ENCODE measurements at places on chromosomes 3 and 15.
A peak's percentile ranks its signal among the peaks of the same experiment; 100 is the strongest.

- no peak for DNase-seq
- H3K27ac ChIP-seq, result no peak overlapping the region
- no peaks in the 10 kb centered on the region for H3K4me1 ChIP-seq
- H3K36me3 ChIP-seq, result peaks cover 2% of the 10 kb centered on the region
- no peak overlapping the region for H3K4me3 ChIP-seq
- no peaks in the 10 kb centered on the region for H3K27me3 ChIP-seq
These were observed 194.6 kb upstream of the SLC2A2 start for GRCh38 chr3:171221104-171221503.

- H3K36me3 ChIP-seq, result no peaks in the 10 kb centered on the region
- H3K27me3 ChIP-seq, result no peaks in the 10 kb centered on the region
- H3K4me1 ChIP-seq, result no peaks in the 10 kb centered on the region
- H3K4me3 ChIP-seq, result no peak overlapping the region
- no peak for DNase-seq
These were observed 57.1 kb upstream of the RPL32 start for GRCh38 chr3:12898290-12898964.

DNA sequence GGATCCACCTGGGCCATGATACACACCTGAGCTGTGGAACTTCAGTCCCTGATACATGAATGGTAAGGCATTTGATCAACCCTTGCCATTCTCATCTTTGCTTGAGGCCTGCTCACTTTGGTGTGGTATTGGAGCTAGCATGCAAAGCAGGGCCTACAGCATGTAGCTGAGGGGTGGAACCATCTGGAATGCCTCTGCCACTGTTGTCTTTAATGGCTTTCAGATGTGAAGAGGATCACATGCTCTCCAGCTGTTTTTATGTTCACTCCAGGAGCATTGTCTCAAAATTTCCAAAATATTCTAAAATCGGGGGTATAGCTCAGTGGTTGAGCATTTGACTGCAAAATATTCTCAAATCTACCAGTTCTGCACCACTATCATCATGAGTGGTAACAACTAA is 64.4 kb upstream of the PHLDB2 start:
- H3K4me1 ChIP-seq, result no peaks in the 10 kb centered on the region
- no peak overlapping the region for H3K27ac ChIP-seq
- H3K4me3 ChIP-seq, result no peak overlapping the region
- no peaks in the 10 kb centered on the region for H3K27me3 ChIP-seq

- no peak overlapping the region for H3K4me3 ChIP-seq
- no peaks in the 10 kb centered on the region for H3K4me1 ChIP-seq
- H3K27ac ChIP-seq, result no peak overlapping the region
- H3K27me3 ChIP-seq, result peaks cover 2% of the 10 kb centered on the region
These were observed 705.2 kb downstream of the NAALADL2 start for GRCh38 chr3:175564363-175564762.

DNA sequence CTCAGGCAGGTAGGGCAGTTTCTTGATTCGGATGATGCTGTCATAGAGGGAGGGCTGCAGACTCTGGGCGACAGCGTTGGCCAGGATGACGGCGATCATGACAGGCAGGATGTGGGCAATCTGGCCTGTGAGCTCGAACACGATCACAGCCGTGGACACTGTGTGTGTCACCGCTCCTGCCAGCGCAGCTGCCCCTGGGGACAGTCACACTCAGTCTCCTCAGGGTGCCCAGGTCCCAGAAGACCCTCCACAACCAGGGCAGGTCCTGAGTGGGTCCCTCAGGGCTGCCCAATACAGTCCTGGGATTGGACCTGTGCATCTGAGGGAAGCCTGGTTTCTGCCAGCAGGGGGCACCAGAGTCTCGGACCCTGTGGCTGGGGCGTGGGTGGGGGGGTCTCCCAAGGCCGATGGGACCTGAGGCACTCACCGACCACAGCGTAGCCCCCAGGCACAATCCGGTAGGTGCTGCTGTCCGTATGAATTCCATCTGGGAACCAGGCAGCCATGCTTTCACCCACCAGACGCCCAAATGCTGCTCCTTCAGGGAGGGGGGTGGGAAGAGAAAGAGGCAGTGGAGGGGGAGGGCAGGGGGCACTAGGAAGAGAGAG is 7.2 kb downstream of the CLCN2 start:
- H3K4me1 ChIP-seq, result 0 out of 2 replicates have a peak, but pooled peaks cover 7% of the 10 kb centered on the region
- H3K27me3 ChIP-seq, result no peaks in the 10 kb centered on the region
- H3K36me3 ChIP-seq, result peaks cover 35% of the 10 kb centered on the region
- no peak overlapping the region for H3K4me3 ChIP-seq

- no peak overlapping the region for H3K27ac ChIP-seq
- no peaks in the 10 kb centered on the region for H3K36me3 ChIP-seq
- H3K4me3 ChIP-seq, result no peak overlapping the region
- no peaks in the 10 kb centered on the region for H3K27me3 ChIP-seq
- DNase-seq, result no peak
These were observed 22.2 kb downstream of the MME start for GRCh38 chr3:155102329-155102728.

GRCh38 chr3:126306397-126306796 is 50.8 kb downstream of the KLF15 start:
- H3K27me3 ChIP-seq, result no peaks in the 10 kb centered on the region
- no peak for DNase-seq
- H3K4me1 ChIP-seq, result no peaks in the 10 kb centered on the region
- no peaks in the 10 kb centered on the region for H3K36me3 ChIP-seq
- no peak overlapping the region for H3K27ac ChIP-seq

GRCh38 chr3:57832900-57833313 is 76.8 kb downstream of the SLMAP start:
- 0 out of 2 replicates have a peak overlapping the region, but pooled peaks have one; percentile 2 for H3K4me3 ChIP-seq
- no peak overlapping the region for H3K27ac ChIP-seq

DNA sequence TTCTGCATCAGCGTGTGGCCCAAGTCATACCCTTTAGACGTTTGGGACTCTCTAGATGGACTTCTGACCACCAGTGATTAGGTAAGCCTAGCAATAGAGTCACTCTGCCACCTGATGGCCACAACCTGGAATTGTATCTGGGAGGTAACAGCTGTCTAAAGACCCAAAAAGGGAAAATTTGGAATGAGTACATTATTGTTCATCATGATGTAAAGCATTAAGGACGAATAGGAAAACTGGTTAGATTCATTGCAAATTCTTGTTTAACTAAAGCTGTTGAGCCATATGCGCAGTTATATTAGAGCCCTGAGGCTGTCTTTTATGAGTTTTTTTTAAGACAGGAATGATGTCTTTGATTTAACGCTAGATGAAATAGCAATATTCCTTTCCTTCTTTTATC is 63.6 kb downstream of the FAM81A start:
- H3K36me3 ChIP-seq, result no peaks in the 10 kb centered on the region
- H3K27me3 ChIP-seq, result no peaks in the 10 kb centered on the region

DNA sequence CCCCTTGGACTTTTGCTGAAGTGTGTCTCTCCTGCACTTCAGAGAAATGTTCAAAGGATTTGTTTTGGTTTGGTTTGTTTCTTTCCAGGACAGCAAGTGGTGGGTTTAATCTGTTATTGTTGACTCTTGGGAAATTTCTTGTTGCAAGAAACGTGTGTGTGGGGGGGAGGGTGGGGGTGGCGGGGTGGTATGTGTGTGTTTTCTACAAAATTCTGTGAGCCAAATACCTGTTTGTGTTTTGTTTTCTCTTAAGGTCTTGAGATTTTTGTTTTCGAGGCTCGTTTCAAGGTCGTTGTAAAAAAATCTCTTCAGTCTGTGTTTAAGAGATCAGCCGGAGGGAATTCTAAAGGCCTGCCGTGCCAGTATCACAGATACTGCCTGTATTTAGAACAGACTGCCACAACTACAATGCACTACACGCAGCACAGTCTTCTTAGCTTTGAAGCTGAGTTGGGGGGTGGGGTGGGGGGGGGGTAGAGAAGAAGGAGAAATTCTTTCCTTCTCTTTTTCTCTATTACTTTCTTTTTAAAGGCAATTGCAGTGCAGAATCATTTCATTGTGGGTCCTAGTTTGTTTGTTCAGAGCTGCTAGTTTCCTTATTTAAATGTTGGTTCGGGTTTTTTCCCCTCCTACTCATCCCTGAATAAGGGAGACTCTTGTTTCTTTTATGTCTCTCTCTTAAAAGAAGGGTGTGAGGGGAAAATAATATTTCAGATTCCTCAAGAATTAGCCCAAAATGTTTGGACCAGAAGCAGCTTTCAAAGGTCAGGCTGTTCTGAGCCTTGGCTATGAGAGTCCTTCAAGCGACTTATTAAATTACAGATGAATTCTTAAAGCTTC is 1.4 kb upstream of the BCL6 start:
- H3K36me3 ChIP-seq, result no peaks in the 10 kb centered on the region
- DNase-seq, result no peak
- peak overlapping the region; percentile 79 for H3K4me3 ChIP-seq
- H3K4me1 ChIP-seq, result peaks cover 18% of the 10 kb centered on the region

DNA sequence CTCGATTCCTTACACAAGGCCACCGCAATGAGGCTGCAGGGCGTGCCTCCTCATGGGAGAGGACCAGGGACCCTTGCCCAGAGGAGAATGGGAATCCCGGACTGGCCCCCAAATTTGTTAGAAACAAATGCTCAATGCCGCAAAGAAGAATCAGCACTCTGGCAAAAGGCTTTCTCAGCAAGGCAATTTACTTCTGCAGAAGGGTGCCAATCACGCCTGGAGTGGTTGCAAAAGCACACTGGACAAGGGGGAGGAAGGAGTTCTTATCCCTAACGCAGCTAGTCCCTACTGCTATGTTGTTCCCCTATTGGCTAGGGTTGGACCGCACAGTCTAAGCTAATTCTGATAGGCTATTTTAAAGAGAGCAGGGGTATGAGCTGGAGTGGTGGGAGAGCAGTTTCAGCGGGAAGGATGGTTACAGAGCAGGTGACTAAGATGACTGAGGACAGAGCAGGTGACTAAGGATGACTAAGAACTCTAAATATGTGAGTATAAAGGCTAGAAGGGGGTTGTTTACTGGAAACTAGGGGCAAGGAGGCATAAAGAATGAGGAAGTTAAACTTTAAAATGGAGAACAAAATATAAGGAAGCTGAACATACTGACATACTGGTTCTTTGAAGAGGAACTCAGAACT is 48.5 kb downstream of the KATNBL1 start:
- no peak for DNase-seq
- H3K4me3 ChIP-seq, result no peak overlapping the region
- peaks cover 11% of the 10 kb centered on the region for H3K4me1 ChIP-seq
- H3K27ac ChIP-seq, result no peak overlapping the region

- H3K4me1 ChIP-seq, result no peaks in the 10 kb centered on the region
- H3K27ac ChIP-seq, result no peak overlapping the region
- H3K36me3 ChIP-seq, result no peaks in the 10 kb centered on the region
These were observed 66.5 kb upstream of the TBL1XR1 start for GRCh38 chr3:177263615-177264368.

GRCh38 chr15:38528294-38528693 is 36.3 kb downstream of the RASGRP1 start:
- DNase-seq, result no peak
- no peak overlapping the region for H3K4me3 ChIP-seq
- H3K36me3 ChIP-seq, result no peaks in the 10 kb centered on the region
- H3K4me1 ChIP-seq, result no peaks in the 10 kb centered on the region

DNA sequence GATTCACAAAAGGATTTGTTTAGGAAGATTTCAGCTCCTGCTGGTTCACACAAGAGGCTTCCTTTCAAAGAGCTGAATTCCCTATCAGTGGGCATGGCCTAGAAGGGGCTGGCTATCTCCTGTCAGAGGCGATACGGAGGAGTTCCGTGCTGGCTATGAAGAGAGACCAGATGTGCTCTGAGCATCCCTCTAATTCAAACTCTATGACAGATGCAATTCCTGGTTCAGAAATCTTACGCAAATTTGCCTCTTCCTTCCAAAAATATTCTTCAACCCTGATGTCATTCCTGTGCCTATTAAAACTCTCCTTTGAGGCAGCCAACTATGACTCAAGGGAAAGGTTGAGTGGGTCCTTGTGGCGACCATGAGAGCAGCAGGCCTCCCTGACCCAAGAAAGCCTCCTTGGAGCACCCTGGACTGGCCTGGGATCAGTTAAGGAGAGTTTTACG is 139.3 kb upstream of the HES1 start:
- no peak overlapping the region for H3K4me3 ChIP-seq
- peaks cover 8% of the 10 kb centered on the region for H3K4me1 ChIP-seq
- no peaks in the 10 kb centered on the region for H3K36me3 ChIP-seq
- H3K27me3 ChIP-seq, result no peaks in the 10 kb centered on the region
- H3K27ac ChIP-seq, result no peak overlapping the region
- DNase-seq, result no peak

GRCh38 chr3:191680989-191681597 is 220.1 kb downstream of the PYDC2 start:
- no peaks in the 10 kb centered on the region for H3K27me3 ChIP-seq
- H3K4me1 ChIP-seq, result no peaks in the 10 kb centered on the region
- no peak overlapping the region for H3K27ac ChIP-seq
- DNase-seq, result no peak

- no peaks in the 10 kb centered on the region for H3K4me1 ChIP-seq
- H3K27ac ChIP-seq, result no peak overlapping the region
- H3K27me3 ChIP-seq, result no peaks in the 10 kb centered on the region
- H3K36me3 ChIP-seq, result no peaks in the 10 kb centered on the region
- no peak overlapping the region for H3K4me3 ChIP-seq
These were observed 93.2 kb upstream of the RNF7 start for GRCh38 chr3:141644931-141645330.

GRCh38 chr3:32885283-32885901 is 66.1 kb upstream of the CCR4 start:
- peaks cover 68% of the 10 kb centered on the region for H3K36me3 ChIP-seq
- no peak for DNase-seq
- no peaks in the 10 kb centered on the region for H3K27me3 ChIP-seq
- no peak overlapping the region for H3K4me3 ChIP-seq

GRCh38 chr3:142087676-142088075 is 61.7 kb downstream of the TFDP2 start:
- no peaks in the 10 kb centered on the region for H3K4me1 ChIP-seq
- H3K27ac ChIP-seq, result no peak overlapping the region
- no peak overlapping the region for H3K4me3 ChIP-seq
- no peak for DNase-seq
- no peaks in the 10 kb centered on the region for H3K27me3 ChIP-seq
- no peaks in the 10 kb centered on the region for H3K36me3 ChIP-seq

GRCh38 chr3:134312873-134313846 is 61.1 kb downstream of the AMOTL2 start:
- DNase-seq, result no peak
- H3K4me3 ChIP-seq, result peak overlapping the region; percentile 49
- H3K4me1 ChIP-seq, result peaks cover 15% of the 10 kb centered on the region
- H3K27ac ChIP-seq, result peak overlapping the region; percentile 59

DNA sequence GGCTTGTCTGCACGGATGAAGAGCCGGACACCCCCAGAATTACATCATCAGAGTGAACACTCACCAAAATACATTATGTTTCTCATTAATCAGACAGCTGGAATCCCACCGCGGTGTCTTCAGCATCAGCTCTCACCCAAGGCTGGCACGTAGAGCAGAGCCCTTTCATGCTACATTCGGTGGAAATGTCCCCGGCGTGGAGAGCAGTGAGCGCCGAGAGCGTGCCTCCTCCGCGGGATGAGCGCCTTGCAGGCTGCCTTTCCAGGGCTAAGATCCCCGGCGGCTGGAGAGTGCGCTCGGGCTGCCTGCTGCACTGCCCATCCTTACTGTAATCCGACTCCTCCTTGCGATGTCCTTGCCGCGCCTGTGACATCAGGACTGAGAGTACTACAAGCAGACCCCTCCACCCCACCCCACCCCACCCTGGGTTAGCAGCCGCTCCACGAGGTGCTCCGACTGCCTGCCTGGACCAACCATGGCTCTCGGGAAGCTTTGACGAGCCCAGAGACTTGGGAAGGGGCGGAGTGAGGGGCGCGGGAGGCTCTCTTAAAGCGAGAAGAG is at the start of gene ZNF385D:
TSS of gene ZNF385D (minus strand) at position 380 of the 561 bp plus-strand sequence. CDS start at position 86, 294 bp downstream.
- no peak within 1 kb of the TSS for H3K27ac ChIP-seq
- H3K4me3 ChIP-seq, result peak within 1 kb of the TSS; percentile 73
- no peaks in the 10 kb centered on the region for H3K36me3 ChIP-seq
- peaks cover 10% of the 10 kb centered on the region for H3K4me1 ChIP-seq
- peak; percentile 80 for DNase-seq

- no peaks in the 10 kb centered on the region for H3K36me3 ChIP-seq
- no peaks in the 10 kb centered on the region for H3K27me3 ChIP-seq
- no peak for DNase-seq
- H3K27ac ChIP-seq, result no peak overlapping the region
- no peak overlapping the region for H3K4me3 ChIP-seq
These were observed 92.5 kb upstream of the MB21D2 start for GRCh38 chr3:193010191-193010590.

Measured in H1 (cell line).